CD4-positive, alpha-beta T cell treated with Interleukin-12 subunit alpha and Interleukin-12 subunit beta, for 1 hour (primary cell): ENCODE measurements at places on chromosomes 12 and 14.

GRCh38 chr12:112007945-112008344 is 5.0 kb downstream of the TMEM116 start:
- no peak for DNase-seq

GRCh38 chr12:117577122-117577657 is 215.8 kb upstream of the NOS1 start:
- no peak for DNase-seq

DNA sequence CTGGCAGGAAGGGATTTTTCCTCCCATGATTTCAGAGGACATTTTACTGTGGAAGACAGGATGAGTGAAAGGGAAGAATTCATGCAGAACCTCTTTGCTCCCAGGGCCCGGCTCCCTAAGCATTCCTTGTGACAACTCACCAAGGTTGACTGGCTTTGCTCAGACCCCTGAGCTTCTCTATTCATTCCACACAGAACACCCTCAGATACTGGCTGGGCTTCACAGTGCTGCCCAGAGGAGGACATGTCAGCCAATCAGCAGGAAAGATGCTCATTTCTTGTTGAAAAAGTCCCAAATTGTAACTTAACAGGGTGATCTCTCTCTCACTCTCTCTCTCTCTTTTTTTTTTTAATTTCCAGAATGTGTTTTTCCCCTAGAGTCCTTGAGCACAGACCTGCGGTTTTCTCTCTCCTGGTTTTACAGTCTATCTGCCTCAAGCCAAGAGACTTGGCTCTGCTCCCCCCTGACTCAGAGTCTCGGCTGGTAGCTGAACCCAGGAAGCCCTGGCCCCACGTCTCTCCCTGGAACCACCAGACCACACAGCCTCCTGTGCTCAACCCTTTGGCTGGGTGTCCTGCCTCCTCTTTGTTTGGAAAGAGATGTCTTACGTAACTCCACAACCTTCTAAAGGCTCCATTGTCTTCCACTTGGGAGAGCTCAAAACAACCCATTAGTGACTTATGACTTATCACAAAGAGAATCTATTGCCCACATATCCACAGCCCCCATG is 43.9 kb downstream of the SSPN start:
- no peak for DNase-seq

GRCh38 chr12:106174876-106175275 is 36.1 kb upstream of the NUAK1 start:
- DNase-seq: no peak

- DNase-seq: no peak
Observed at GRCh38 chr12:2904260-2904659, 13.6 kb downstream of the TULP3 start.

GRCh38 chr14:95449131-95449530 is 67.3 kb downstream of the SYNE3 start:
- no peak for DNase-seq

GRCh38 chr12:79569679-79570078 is 121.1 kb downstream of the PAWR start:
- no peak for DNase-seq

DNA sequence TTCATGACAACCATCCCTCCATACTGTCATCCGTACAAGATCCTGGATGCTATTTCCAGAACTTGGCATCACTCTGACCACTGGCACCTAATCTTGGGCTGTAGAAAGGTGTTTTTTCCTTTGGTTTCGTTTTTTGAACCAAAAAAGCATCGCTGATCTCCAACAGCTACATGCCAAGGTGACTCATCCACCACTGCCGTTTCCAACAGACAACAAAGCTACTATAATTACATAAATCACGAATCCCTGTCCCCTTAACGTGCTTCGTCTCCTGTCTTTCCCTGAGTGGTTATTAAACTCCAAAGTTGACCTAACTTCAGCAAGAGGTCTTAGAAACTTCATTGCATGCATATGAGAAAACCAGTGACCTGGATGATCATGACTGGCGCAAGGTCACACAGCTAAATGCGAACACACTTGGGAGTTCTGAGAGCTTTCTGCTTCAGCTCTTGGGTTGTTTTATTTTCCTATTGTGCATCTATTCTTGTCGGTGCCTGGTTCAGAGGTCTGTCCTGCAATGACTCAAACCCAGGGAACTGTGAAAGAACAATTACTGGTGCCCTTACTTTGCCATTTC is 99.9 kb downstream of the PPM1H start:
- DNase-seq: no peak

DNA sequence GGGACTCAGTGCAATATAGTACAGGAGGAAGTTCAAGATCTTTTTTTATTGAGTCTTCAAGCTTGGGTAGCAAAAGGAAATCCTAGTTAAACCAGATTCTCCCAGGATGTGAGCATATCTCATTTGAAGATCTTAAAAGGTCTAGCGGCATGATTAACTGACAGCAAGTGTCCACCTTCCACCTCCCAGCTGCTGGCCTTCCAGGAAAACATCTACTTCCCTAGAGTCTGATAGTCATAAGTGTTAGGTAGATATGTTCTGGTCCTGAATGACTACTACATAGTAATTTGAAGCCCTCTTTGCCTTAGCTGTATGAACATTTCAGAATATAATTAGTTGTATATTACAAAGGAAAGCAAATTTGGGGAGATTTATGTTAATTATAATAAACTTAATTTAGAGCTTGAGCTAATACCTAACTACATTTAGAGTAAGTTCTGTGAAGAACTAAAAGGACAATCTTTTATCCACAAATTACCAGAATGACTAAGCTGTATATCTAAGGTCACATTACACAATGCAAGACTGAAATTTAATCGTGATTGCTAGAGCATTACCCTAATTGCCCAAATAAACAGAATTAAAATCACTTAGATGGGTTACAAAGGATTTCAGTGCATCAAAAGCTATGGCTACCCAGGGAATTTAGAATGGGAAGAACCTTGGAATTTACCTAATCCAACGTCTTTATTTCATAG is 9.9 kb downstream of the LGR5 start:
- DNase-seq: no peak

DNA sequence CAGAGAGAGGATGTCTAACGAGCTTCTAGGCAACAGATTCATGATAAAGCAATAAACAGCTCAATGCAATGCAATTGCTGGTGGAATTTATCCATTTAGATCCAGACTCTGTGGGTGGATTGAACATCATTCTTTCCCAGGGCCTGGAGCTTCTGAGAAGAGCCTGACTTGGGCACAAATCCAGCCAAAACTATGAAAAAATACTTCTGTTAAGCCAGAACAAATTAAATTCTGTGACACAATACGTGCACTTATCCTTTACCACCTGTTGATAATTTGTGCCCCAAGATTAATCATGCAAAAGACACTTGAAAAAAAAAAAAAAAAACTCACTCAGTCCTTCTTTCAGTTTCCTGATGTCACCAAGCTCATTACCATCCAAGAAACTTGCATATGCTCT is 446.0 kb upstream of the DCN start:
- DNase-seq: no peak

GRCh38 chr12:2120982-2121758 is 68.4 kb downstream of the CACNA1C start:
- no peak for DNase-seq

- no peak for DNase-seq
Observed at GRCh38 chr12:6376079-6376869, 911 bp upstream of the SCNN1A start.

DNA sequence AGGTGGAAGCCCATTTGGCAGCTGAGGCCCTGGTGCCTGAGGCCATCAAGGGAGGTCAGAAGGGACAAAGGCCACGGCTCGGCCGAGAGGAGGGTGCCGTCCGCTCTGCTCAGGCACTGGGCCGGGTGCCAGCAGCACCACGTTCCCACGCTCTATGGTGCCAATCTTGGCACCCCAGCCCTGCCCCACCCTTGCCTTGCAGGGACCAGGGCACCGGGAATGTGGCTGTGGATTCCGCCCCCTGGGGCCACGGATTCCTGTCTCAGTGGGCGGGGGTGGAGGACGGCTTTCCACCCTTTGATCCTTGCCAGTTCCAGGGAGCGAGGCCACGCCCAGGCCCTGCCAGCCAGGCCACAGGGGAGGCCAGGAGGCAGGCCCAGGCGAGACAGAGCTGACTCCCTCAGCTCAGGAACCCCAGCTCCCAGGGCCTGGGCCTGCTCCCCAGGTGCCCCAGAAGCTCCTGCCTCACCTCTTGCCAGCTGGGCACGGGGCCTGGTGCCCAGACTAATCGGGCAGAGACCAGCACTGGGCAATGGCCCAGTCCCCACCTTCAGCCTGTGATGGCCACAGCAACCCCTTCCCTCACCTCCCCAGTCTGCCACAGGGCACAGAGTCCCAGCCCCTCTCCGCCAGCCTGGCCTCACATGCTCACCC is 26.4 kb upstream of the GPR132 start:
- DNase-seq: no peak

DNA sequence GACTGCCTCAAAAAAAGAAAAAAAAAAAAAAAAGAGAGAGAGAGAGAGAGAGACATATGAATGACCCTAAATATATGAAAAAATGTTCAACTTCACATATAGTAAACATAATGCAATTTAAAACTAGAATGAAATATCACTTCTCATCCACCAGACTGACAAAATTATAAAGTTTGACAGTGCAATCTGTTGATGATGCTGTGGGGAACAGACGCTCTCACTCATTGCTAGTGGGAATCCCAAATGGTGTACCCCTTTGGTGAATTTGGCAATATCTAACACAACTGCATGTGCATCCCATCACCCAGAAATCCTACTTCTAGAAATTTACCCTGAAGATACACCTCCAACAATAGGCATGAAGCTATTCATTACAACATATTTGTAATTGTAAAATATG is 2.3 kb upstream of the GSG1 start:
- no peak for DNase-seq

DNA sequence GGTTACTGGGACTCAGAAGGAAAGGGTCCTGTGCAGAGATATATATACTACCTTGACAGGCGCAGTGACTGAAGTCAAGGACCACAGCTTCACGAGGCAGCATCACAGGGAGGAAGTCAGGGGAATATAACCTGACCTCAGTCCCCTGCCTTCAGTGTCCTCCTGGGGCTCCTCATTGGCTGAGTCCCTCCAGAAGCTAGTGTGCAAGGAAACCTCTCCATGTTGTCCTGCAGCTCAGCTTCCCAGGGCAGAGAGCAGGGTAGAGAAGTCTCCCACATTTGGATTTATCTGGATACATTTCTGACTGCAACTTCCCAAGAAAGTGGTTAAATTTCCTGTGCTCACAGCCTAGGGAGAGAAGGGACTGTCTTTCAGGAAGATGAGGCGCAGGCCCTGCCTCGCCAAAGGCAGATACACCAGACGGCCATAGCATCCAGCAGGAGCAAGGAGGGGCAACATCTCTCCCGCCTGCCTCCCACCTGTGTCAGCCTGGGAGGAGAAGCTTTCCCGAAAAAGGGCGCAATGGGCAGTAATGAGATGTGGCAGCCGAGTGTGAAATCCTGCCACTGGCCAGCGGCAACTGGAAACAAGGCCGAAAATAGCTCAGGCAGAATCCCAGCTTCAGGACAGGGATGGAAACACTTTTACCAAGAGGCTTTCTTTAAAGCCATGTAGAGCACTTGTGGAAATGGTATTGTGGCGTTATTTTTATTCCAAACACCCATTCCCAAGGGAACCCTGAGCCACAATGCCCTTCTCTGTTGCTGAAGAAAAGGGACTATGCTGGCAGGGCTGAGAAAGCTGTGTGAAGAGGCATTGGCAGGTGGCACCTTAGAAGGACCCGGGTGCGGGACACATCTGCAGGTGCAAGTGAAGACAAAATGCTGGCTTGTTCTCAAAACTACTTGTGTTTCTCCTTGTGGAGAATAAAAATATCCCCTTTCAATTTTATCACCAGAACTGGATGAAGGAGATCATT is 54.9 kb upstream of the HIF1A start:
- no peak for DNase-seq

DNA sequence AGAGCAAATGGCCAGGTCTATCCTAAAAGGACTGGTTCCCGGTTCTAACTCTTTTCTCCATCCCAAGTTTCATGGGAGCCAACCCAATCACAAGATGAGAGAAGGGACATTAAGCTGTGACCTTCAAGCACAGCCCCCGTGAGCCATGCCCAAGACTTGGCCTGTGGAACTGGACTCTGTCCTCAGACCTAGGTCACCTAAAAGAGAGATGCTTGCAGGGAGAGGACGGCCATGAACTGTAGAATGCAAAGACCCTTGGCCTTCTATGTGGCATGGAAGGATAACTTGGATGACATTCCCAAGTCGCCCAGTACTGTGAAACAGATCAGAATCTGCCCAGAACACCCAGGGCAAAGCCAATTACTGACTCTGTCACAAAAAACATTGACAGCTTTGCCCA is 263.5 kb downstream of the DPF3 start:
- no peak for DNase-seq

DNA sequence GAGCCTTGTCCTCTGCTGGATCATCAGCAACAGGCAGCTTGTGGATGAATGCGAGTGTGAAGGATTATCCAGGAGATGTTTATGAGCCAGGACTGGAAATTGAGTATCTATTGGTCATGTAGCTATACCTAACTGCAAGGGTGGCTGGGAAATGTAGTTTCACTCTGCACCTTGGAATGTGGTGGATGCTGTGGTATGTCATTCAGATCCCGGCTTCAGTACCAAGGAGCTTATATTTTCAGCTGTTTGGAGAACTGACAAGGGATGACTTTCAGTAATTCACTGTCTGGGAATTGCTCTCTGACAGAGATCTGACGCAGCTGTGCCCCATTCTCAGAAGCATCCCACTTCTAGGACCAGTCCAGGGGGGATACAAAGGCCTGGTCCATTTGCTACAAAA is 792.3 kb upstream of the NOVA1 start:
- no peak for DNase-seq

DNA sequence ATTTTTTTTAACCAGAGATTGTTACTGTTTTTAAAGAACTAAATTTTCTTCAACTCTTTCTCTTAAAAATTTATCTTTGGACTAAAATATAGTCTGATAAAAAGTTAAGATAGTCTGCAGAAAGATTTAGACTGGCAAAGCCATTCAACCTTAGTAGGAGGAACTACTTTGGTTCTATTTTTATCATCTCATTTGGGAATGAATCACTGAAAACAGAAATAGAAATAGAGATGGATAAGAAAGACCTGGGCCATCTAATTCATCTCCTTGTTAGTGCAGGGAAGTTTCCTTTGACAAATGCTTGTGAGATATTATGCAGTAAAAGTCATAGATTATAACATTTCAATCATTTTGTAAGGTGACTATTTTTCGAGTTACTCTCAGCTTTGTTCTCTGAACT is 263.2 kb upstream of the NPAS3 start:
- no peak for DNase-seq

DNA sequence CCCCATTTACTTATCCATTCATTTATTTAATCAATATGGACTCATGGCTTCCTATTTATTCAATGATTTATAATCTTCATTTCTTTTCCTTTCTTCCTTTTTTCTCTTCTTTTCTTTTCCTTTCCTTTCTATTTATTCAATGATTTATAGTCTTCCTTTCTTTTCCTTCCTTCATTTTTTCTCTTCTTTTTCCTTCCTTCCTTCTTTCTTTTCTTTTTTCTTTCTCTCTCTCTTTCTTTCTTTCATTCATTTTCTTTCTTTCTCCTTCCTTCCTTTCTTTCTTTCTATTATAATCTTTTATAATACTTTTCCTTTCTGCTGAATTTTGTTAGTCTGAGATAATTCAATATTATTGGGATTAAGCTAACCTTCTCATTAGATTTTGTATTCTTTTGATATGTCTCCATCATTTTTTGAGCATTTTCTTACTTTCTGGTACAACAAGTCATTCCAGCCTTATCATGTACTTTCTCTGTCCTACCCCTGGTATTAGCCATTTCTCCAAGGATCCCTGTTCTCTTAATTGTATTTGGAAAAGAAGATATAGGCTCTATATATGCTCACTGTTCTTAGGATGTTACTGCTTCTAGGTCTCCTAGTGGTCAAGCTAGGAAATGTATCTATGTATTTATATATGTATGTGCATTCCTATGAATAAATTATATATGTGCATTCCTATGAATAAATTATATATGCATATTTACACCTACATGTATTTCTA is 12.1 kb downstream of the LACRT start:
- no peak for DNase-seq
